Stimulated activated CD8-positive, alpha-beta memory T cell treated with anti-CD3 and anti-CD28 coated beads, Interleukin-4, amount 100 ng/mL, for 1 hour (primary cell): ENCODE measurements at places on chromosomes 6 and 20.

DNA sequence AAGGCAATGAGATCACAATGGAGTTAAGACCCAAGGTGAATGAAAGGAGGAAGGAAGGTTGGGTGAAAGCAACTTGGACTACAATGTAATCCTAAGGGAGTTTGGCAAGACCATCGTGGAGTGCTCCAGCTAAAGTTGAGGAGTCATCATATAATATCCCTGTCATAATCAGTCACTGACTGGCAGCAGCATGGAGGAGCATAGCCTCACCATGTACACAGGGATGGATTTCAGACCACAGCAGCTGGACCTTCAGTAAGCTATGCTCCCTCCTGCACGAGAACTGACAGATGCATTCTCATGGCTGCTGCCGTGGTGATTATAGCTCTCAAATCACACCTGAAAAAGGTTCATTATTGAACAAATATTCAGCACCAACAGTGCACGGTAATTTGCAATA is 43.0 kb downstream of the GOPC start:
- no peak for DNase-seq

DNA sequence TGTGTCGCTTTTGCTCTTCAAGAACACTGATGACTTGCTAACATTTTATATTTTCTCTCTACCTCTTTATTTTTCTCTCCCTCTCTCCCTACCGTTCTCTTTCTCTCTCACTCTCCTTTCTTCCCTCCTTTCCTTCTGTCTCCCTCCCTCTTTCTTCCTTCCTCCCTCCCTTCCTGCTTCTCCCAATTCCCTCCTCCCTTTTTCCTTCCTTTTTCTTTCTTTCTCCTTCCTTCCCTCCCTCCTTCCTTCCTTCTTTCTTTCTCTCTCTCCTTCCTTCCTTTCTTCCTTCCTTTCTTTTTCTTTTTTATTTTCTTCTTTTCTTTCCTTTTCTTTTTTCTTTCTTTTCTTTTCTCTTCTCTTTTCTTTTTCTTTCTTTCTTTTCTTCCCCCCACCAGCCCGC is 1066.1 kb downstream of the KIF16B start:
- DNase-seq: no peak

- no peak for DNase-seq
Measured at GRCh38 chr6:85594197-85594930, 706 bp upstream of the SNX14 start.

- DNase-seq: no peak
Measured at GRCh38 chr6:74518035-74518434, 687.8 kb downstream of the COL12A1 start.

DNA sequence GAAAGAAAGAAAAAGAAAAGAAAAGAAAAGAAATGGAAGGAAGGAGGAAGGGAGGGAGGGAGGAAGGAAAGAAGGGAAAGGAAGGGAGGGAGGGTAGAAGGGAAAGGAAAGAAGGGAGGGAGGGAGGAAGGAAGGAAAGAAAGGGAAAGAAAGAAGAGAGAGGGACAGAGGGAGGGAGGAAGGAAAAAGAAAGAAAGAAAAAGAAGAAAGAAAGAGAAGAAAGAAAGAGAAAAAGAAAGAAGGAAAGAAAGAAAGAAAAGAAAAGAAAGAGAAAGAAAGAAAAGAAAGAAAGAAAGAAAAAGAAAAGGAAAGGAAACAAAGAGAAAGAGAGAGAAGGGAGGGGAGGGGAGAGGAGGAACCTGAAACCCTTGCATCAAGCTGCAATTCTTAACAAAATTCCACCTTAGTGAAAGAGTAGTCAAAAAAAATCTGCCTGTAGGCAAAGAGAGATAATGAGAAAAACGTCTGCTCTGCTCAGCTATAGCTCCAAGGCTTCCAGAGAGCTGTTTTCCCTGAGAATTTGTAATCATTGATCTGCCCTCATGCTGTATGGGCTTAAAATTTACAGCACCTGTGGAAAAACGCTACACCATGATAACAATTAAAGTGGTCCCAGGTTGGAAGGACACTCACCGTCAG is 16.7 kb upstream of the MYCT1 start:
- no peak for DNase-seq

DNA sequence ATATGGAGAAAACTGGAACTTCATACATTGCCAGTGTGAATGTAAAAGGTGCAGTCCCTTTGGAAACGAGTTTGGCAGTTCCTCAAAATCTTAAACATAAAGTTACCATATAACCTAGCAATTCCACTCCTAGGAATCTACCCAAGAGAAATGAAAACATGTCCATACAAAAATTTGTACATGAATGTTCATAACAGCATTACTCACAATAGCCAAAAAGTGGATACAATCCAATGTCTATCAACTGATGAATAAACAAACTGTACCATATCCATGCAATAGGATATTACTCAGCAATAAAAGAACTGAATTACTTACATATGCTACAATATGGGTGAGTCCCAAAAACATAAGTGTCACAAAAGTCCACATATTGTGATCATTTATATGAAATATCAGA is 48.7 kb upstream of the ERVFRD-1 start:
- no peak for DNase-seq

GRCh38 chr6:88916615-88917208 is 46.7 kb downstream of the RNGTT start:
- DNase-seq: no peak

- no peak for DNase-seq
Measured at GRCh38 chr20:916125-916799, at the start of gene ANGPT4. Gene ANGPT4 (minus strand): TSS chr20:916334. CDS start chr20:916214, 120 bp downstream.

- DNase-seq: no peak
Measured at GRCh38 chr20:41232973-41233926, 84.3 kb downstream of the ZHX3 start.

DNA sequence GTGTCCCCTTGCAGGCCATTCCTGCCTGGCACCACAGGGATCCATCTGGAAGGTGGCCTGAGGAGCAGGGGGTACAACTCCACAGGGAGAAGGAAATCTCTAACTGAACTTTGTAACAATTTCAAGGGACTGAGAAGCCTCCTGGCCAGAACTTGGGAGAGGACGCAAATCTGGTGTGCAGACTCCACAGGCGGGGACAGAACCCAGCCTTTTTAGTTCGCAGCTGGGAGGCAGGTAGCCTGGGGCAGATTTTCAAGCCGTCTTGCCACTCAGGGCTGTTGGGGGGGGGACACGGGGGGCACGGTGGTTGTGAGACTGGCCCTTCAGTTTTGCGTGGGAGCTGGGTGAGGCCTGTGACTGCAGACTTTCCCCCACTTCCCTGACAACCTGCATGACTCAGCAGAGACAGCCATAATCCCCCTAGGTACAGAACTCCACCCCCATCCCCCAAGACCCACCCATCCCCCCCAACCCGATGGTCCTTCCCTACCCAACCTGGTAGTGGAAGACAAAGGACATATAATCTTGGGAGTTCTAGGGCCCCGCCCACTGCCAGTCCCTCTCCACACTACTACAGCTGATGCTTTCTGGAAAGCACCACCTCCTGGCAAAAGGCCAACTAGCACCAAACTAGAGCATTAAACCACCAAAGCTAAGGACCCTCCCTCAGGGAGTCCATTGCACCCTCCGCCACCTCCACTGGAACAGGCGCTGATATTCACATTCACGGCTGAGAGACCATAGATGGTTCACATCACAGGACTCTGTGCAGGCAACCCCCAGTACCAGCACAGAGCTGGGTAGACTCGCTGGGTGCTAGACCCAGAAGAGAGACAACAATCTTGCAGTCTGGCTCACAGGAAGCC is 3.0 kb upstream of the HUS1B start:
- no peak for DNase-seq

DNA sequence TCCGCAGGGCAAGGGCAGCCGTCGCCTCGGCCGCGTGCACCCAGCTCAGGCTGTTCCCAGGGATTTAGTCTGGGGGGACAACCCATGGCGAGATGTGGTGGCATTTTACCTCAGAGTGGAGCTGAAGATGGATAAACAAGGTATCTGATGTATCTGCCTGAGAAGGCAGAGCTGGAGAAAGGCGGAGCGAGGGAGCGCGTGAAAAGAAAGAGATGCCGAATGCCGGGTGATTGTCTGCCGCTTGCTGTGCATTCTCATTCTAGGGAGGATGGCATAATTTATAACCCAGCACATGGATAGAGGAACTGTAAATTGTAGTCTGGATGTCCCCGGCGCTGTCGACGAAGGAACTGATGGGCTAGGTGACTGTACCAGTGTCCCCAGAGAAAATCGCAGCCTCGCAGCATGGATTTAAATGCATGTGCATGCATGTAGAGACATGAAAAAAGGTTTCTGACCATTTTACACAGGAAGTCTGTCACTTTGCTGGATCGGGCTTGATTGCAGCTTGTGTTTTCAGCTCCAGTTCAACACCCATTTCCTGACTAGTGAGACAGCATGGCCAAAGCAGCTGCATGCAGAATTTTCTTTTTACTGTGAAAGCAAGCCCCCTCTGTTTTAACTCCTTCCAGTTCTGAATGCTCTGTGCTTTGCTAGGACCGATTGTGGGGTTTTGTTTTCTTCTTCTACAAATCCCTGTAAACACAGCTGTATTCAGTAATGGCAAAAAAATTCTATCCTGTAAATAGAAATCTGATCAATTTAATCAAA is 149.7 kb downstream of the PRL start:
- no peak for DNase-seq

- DNase-seq: no peak
Measured at GRCh38 chr6:111806561-111807497, 66.4 kb downstream of the FYN start.

DNA sequence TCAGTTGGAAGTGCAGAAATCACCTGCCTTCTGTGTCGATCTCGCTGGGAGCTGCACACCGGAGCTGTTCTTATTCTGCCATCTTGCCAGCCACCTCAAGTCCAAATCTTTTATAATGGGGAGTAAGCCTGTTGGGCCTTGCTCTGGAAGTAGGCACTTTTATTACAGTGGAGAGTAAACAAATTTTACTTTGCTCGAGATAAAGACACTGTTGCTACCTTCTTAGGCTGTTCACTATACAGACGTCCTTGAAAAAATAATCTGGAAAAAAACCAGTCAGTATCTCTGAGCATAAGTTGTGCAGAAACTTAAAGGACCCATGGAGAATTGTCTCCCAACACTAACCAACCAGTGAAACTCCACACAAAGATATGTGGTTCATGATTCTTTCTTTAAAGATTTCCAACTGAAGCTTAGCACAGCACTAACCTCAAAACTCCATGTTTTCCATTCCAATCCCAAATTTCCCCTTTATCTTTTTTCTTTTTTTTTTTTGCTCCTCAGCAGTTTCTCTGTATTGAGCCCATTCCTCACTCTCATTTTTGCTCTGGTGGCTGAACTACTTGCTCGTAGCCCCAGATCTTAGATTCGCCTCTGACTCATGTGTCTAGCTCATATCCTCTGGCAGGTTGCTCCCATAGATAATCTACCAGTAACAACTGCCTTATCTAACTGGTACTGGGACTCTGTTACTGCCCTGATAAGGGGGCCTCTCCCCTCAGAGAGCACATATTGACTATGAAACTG is 34.3 kb upstream of the COL9A1 start:
- no peak for DNase-seq

GRCh38 chr6:105227295-105227767 is 47.5 kb upstream of the POPDC3 start:
- DNase-seq: no peak

DNA sequence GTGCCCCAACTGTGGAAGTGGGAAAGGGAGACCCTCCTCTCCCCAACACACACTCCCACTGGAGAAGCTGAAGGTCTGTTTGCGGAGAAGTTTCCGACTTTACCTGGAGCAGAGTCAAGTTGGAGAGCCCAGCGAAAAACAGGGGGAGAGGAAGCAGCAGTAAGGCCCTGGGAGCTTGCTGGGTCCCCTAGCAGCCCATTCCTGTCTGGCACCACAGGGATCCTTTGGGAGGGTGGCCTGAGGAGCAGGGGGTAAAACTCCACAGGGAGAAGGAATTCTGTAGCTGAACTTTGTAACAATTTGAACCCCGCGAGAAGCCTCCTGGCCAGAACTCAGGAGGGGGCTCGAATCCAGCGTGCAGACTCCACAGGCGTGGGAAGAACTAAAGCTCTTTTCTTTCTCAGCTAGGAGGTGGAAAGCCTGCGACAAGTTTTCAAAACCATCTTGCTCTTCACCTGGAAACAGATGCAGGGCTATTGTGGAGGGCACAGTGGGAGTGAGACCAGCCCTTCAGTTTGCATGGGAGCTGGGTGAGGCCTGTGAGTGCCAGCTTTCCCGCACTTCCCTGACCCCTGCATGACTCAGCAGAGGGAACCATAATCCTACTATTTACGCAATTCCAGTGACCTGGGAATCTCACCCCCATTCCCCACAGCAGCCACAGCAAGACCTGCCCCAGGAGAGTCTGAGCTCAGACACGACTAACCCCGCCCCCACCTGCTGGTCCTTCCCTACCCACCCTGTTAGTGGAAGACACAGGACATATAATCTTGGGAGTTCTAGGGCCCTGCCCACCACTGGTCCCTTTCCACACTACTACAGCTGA is 25.8 kb downstream of the SERPINB9 start:
- no peak for DNase-seq

GRCh38 chr6:165019681-165020080 is 289.7 kb downstream of the C6orf118 start:
- DNase-seq: no peak

DNA sequence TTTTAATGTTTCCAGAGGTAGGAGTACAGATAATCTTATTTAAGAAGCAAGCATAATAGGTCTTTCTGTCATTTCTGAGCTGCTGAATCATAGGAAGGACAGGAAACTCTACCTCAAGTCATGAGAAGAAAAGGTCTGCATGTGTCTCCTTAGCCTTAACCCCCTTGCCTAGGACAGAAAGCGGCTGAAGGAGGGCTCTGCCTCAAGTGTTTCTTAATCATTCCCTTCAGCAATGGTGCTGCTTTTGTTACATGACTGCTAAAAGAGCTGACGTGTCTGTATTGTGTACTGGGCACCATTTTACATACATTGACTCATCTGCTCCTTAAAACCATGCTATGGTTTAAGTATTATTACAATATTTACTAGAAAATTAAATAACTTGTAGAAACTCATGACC is 564.0 kb upstream of the AGPAT4 start:
- DNase-seq: no peak

- no peak for DNase-seq
Measured at GRCh38 chr6:25987845-25988244, 25.2 kb downstream of the TRIM38 start.

GRCh38 chr6:18527836-18528743 is 140.9 kb downstream of the RNF144B start:
- DNase-seq: no peak

- DNase-seq: no peak
Measured at GRCh38 chr6:163958646-163959045, 544.1 kb downstream of the QKI start.

- DNase-seq: no peak
Measured at GRCh38 chr20:34871966-34872621, 562 bp downstream of the GGT7 start.

- no peak for DNase-seq
Measured at GRCh38 chr6:52365866-52366540, 4.1 kb downstream of the PAQR8 start.

DNA sequence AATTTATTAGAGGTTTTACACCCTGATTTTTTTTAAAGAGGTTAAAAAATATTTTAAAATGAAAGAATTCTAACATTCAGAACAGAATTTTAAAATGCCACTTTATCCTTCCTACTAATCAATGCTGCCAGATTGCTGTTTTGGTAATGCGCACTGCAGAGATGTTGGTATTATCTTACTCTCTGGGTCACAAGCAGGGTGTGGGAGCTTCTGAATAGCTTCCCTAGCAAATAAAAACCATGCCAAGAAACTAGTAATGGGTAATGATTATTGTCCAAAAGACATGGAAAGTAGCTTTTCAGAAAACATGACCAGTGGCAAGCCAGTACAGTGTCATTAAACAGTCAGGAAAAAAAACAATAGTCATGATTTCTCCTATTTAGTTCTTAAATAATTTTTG is 205.4 kb downstream of the TPBG start:
- DNase-seq: no peak
